Activated CD4-positive, alpha-beta T cell treated with anti-CD3 and anti-CD28 coated beads for 24 hours (primary cell): ENCODE measurements at places on chromosomes 16 and 17.
A peak's percentile ranks its signal among the peaks of the same experiment; 100 is the strongest.

DNA sequence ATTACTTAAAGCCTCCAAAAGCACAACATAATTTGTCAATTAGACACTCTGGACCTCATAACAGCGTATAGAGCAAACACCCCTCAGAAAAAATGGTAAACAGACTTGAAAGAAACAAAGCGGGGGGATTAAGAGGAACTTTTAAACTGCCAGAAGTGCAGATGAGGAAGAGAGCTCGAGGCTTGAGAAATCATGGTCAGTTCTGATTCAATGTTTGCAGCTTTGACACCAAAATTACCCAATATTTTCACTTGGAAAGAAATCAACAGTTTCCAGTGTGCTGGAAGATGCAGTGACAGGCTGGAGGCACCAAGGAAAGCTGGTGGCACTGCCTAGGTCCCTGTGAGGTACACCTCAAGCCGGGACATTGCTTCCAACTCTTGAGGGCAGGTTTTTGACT is 180.9 kb upstream of the TOX3 start:
- no peak for DNase-seq

- DNase-seq, result no peak
These were observed 201.7 kb upstream of the NLRP1 start for GRCh38 chr17:5785867-5786509.

DNA sequence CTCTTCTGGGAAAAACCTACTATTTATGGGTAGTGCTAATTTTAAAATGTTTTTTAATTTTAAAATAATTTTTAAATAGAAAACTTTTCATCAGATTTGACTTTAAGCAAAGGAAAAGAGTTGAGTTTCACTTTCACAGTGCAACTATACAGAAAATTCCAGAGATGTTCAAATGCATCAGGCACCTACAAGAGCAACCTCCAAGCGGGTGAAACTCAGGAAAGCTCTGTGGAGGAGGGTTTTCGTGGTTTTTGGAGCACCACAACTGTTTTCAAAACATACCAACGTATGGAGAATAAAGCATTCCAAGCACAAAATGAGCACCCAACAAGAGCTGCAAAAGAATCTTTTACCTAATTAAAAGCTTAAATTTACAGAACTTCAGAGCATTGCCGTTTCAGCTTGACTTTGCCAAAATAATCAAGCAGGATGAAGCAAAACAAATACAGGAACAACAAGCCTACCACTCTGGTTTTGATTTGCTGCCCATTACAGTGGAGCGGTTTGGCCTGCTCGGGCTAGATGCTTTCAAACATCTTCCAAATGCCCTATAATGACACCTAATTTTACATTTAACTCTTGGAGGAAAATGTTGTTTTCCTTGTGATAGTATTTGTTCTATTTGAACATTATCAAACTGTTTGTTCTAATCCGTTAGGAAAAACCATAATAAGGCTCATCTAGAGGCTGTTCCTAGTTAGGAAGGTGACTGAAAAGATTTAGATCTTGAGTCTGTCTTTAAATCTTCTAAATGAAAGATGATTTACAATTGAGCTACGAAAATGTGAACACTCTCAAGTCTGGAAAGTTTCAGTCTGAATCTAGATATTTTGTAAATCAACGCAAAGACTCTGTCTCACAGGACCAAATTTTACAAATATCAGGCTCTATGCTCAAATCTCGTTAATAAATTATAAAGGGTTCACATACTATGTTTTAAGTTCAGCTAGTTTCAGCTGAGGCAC is 34.5 kb downstream of the NACA2 start:
- DNase-seq, result no peak

DNA sequence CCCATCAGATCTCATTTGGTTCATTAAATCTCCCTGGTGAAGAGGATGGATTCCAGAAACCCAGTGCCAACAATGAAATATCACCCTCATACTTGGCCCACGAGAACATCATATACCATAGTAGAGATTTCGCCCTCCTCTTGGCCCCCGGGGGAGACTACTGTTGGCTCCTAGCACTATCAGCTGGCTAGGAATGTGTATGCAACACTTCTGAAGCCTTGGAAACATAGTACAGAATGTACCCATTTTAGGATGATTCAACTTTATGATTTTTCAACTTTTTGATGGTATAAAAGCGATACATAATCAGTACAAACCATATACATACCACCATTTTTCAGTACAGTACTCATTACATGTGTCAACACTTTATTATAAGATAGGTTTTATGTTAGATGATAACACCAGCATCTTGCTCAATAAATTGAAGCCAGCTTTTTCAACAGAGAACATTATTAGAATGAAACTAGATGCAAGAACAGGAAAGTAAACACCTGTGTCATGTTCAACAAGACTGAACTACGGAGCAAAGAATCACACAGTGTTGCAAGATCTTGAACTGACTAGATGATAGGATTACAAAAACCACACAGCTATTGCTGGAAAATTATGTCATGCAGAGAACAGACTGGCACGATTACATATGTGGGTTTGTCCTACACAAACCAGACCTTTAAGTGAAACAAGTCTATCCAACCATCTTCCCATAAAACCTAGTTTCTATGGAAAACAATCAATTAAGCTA is 17.2 kb downstream of the RSL1D1 start:
- DNase-seq, result no peak

GRCh38 chr16:88508868-88509748 is 56.0 kb downstream of the ZFPM1 start:
- DNase-seq, result no peak

GRCh38 chr16:86835982-86836381 is 257.6 kb downstream of the FOXL1 start:
- DNase-seq, result no peak

GRCh38 chr16:53910990-53911389 is 207.0 kb downstream of the FTO start:
- DNase-seq, result no peak

DNA sequence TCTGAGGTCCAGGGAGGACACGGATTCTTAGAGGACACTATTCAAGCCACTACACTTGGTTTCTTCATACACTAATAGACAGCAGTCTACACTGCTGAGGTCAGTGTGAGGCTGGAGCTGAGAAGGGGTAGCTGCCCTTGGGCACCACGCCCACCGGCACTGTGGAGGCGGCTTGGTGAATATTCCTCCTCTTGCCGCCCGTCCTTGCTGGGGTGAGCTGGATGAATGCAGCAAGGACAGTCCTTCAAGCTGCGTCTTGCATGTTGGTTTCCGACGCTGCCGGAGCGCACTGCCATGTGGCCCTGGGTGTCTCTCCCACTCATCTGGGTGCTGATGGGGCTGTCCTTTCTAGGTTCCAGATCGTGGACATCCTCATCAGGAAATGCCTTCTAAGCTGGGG is 2.6 kb downstream of the ZNF205 start:
- DNase-seq, result no peak

- DNase-seq, result no peak
These were observed 214.3 kb upstream of the N4BP1 start for GRCh38 chr16:48824271-48824670.

GRCh38 chr17:1793447-1793806 is 31.6 kb downstream of the SERPINF1 start:
- DNase-seq, result no peak

- no peak for DNase-seq
These were observed 375 bp upstream of the SPN start for GRCh38 chr16:29662729-29663015.

GRCh38 chr16:58306327-58306726 is 11.5 kb upstream of the PRSS54 start:
- DNase-seq, result peak; percentile 9

GRCh38 chr16:56801762-56802161 is 63.2 kb upstream of the SLC12A3 start:
- no peak for DNase-seq

GRCh38 chr17:79991140-79991923 is 44.3 kb downstream of the TBC1D16 start:
- peak; percentile 79 for DNase-seq

- no peak for DNase-seq
These were observed 17.2 kb upstream of the RBFOX3 start for GRCh38 chr17:79627766-79628690.

GRCh38 chr16:57726433-57726947 is 9.1 kb upstream of the KATNB1 start:
- no peak for DNase-seq

- DNase-seq, result no peak
These were observed 93.3 kb downstream of the BRIP1 start for GRCh38 chr17:61770043-61770442.

DNA sequence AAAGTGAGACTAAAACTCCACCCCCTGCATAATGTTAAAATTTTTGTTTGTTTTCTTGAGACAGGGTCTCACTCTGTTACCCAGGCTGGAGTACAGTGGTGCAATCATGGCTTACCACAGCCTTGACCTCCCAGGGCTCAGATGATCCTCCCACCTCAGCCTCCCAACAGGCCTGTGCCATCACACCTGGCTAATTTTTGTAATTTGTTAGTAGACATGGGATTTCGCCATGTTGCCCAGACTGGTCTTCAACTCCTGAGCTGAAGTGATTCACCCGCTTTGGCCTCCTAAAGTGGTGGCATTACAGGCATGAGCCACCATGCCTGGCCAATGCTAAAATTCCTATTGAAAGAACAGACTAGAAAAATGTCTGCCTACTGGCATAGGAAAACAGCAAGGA is 103.8 kb downstream of the TRIM37 start:
- no peak for DNase-seq

- DNase-seq, result no peak
These were observed 524.4 kb upstream of the ZFHX3 start for GRCh38 chr16:73572135-73572828.

DNA sequence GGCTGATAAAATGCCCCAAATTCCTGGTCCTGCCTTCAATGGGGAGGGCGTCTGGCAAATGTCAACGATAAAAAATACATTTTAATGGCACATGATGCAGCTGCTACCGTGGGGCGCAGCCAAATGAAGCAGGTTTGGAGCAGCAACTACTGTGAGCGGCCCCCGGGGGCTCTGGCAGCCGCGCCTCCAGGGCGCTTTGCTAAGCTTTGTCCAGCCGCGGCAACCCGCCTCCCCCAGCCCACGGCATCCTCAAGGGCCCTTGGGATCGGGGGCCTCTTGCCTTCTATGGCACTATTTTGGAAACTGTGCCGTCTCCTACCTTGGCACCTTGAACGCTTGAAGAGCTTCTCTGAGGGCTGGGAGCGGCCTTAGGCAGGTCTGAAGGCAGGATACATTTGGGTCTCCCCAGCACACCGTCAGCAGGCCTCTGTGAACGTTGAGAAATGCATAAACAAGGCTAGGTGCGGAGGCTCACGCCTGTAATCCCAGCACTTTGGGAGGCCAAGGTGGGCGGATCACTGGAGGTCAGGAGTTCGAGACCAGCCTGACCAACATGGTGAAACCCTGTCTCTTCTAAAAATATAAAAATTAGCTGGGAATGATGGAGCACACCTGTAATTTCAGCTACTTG is 25.1 kb downstream of the TBX4 start:
- DNase-seq, result no peak

DNA sequence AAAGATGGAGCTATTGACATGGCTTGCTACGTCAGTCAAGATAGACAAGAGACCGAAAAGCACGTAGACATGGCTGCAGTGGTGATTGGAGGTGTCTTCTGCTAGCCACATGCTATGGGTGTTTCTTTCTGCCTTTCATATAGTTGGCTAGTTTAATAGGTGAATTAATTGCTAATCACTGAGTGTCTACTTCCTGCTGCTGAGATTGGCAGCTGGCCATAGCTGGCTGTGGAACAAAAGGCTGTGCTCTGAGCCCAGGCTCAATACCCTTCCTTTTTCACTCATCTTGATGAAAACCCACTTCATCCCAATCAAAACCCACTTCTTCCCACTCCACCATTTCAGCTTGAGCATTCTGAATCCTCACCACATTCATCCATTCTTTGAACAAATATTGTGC is 221.4 kb upstream of the MAF start:
- no peak for DNase-seq

GRCh38 chr16:27273670-27274423 is 5.3 kb upstream of the NSMCE1 start:
- no peak for DNase-seq

GRCh38 chr17:78314683-78315354 is 45.1 kb downstream of the SOCS3 start:
- no peak for DNase-seq

GRCh38 chr17:36529121-36529520 is 5.5 kb downstream of the MYO19 start:
- no peak for DNase-seq

GRCh38 chr16:2194852-2195321 is 1.5 kb downstream of the CASKIN1 start:
- DNase-seq, result no peak

DNA sequence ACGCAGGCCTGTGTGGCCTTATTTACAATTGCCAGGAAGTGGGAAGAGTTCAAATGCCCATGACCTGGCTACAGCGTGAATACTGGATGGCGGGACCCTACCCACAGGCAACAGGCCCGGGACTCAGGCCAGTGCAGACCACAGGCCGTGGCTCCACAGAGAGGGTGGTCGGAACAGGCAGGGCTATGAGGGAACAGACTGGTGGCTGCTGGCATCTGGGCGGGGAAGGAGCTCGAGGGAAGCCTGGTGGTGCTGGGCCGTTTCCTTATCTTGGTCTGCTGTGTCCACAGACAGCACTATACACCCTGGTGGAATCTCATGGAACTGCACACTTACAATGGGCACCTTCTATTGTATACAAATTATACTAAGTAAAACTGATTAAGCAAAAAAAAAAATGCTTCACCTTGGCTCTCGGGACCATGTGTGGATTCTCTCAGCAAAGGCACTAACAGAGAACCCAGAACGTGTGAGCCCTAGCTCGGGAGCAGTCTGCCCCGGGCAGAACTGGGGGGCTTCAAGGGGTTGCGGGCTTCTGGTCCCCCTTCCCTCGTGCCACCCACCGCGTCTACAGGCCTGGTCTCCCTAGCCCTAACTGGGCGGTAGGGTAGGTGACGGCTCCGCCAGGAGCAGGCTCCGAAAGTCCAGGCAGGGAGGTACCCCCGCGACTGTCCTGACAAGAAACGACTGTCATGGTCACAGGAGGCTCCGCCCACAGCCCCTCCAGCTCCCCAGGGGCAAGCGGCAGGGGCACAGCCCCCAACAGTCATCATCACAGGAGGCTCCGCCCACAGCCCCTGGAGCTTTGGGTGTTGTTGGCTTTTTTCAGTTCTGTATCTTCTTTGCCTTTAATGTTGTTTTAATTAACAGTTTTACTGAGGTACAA is 21.8 kb downstream of the CEP131 start:
- no peak for DNase-seq

GRCh38 chr17:62822080-62822904 is 14.2 kb upstream of the MARCHF10 start:
- no peak for DNase-seq

GRCh38 chr17:76726776-76727718 is at the start of gene METTL23:
TSS of gene METTL23 (plus strand) at chr17:76726839. CDS start at chr17:76729711, 2,872 bp downstream.
- DNase-seq, result peak; percentile 62

- no peak for DNase-seq
These were observed 8.6 kb downstream of the TNRC6A start for GRCh38 chr16:24737916-24738594.

- no peak for DNase-seq
These were observed 1687.5 kb downstream of the TP53TG3F start for GRCh38 chr16:35146723-35147458.

GRCh38 chr17:28675490-28675889 is 13.5 kb downstream of the SUPT6H start:
- no peak for DNase-seq
